CD4-positive, alpha-beta T cell treated with Interleukin-1 beta for 1 hour (primary cell): ENCODE measurements at places on chromosomes 6 and 20.

GRCh38 chr6:8223678-8224077 lies 121.3 kb upstream of the EEF1E1 start:
- DNase-seq = no peak

GRCh38 chr6:147654103-147654845 lies 145.8 kb downstream of the SAMD5 start:
- DNase-seq = no peak

DNA sequence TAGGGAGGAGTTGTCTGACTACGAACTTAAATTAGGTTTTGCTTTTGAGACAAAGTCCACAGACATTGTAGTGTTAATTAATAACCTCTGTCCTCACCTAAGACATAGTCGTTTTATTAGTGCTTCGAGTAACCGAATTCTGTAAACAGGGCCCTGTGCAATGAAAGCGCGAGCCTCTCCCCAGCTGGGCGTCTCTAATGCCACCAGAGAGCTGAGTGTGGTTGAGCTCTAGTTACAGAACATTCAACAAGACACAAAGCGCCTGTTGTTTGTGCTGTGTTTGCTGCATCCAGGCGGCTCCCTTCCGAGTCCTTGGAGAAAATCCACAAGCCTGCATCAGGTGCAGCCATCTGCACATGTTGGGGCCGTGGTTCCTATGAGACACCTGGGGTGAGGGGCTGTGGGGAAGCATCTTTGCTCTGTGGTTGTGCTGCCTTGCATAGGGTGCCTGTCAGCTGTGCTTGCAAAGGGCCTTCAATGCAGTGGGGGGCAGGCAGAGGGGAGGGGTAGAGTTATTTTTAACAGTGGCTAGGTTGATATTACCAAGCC lies 63.9 kb downstream of the CD164 start:
- no peak for DNase-seq

- no peak for DNase-seq
Observed at GRCh38 chr6:126786262-126786661, 332.2 kb upstream of the RSPO3 start.

DNA sequence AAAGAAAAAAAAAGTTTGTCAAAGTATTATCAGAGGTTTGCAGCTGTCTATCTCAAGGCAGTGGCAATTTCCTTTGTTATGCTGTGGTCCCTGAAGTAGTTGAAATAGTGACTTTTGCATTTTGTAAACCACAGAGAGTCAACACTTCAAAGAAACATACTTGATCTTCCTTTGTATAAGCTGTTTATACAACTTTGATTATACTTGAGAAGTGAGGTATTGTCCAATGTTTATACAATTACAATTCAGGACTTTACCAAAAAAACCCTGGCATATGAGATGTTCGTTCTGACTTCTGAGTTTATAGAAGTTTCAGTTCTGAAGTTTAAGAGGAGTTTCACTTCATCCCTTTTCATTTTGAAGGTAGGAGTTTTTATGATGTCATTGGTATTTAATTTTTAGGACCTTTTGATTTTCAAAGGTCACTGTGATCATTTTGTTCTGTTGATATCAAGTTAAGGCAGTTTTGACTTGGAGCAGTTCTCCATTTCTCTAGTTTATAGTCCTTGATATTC lies 4.0 kb downstream of the STK4 start:
- DNase-seq = peak; percentile 56

DNA sequence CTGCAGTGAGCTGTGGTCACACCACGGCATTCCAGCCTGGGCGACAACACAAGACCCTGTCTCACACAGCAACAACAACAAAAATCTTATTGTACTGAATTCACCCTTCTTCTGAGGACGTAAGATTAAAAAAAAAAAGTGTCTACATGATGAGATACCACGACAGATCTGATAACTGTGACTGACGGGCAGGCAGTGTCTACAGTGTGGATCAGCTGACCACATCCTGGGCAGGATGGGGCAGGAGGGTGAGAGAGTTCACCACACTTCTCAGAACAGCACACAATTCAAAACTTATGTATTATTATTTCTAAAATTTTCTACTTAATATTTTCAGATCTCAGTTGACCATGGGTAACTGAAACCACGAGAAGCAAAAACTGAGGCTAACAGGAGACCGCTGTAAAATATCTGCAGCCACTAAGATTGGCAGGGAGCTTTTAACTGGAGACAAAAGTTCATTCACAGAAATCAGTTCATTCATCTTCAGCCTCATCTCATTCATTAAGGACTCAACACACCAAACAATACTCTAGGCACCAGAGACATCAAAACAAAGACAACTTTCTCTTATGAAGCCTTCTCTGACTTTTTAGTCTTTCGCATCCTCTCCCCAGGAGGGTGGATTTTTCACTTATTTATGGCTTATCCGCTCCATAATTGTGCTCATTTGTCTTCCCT lies 15.7 kb upstream of the NHSL1 start:
- DNase-seq = peak; percentile 30

DNA sequence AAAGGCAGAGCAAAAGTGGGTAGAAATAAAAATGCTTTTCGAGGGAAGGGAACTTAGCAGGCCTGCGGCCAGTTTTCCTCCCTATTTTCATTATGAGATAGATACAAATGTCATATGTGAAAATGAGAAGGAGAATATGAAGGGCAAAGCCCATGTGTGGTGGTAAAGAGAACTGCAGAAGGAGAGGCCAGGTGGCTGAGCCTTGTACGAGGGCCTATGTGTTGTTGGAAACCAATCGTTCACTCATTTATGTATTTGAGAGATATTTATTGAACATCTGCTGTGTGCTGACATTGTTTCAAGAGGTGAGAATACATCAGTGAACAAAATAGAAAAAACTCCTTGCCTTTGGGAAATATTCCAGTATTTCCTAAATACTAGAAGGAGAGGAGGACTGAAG lies 147.7 kb downstream of the SH3BGRL2 start:
- DNase-seq = no peak

DNA sequence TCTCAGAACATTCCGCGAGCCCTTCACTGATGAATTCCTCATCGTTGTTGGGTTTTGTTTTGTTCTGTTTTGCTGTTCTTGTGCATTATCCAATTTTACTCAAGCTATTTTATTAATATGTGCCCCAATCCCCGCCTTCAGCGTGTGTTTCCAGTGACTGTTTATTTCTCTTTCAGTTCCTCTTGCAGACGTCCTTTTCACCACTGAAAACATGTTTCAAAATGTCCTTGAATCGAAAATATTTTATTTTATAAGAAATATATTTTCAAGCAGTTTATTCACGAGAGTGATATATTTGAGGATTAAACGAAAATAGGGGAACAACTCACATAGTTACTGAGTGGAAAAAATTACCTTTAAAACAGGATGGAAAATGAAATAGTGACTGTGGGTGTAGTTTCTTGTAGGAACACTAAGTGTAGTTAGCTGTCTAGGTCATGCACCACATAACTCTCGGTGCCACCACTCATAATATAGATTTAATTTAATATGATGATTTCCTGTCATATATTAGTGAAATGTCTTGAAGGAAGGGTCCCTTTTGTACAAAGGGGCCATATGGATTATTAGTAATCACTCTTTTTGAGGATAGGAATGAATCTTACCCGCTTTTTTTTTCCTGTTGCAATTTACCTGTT lies 45.3 kb upstream of the HDDC2 start:
- no peak for DNase-seq

GRCh38 chr6:56235245-56235644 lies 12.1 kb downstream of the COL21A1 start:
- DNase-seq = no peak

- no peak for DNase-seq
Observed at GRCh38 chr6:143884216-143884900, 20.1 kb downstream of the ZC2HC1B start.

DNA sequence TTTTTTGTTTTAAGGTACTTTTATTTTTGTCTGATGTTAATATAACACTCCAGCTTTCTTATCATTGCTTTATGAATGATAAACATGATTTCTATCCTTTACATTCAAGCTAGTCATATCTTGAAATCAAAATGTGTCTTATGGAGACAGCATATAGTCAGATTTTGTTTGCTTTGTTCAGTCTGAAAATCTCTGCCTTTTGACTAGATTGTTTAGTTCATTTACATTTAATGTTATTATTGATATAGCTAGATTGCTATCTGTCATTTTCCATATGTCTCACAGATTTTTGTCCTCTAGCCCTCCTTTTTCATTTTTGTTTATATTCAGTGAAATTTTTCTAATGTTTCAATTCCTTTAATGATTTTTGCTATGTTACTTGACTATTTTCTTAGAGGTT lies 332.8 kb downstream of the SMOC2 start:
- DNase-seq = no peak

DNA sequence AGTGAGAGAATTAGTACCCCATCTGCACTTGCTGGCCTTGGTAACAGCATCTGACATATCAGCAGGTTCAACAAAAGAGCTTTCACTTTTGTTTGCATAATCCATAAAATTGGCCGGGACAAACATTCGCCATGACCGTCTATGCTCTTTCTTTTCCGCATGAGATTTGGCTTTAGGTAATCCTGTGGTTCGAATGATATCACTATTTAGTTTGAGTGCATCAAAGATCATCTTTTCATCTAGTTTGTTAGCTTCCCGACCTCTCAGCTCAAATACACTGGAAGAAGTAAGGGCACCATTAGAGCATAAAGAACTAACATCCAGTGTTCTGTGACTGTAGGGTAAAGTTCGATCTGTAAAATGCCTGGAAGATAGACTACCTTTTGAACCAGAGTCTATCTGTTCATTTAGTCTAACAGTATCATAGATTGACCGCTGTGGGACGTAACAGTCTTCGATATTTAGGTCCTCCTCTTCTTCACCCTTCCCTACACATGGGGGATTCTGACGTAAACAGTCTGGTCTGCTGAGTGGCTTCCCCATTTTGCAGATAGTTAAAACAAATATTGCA lies 101.6 kb downstream of the DST start:
- no peak for DNase-seq

DNA sequence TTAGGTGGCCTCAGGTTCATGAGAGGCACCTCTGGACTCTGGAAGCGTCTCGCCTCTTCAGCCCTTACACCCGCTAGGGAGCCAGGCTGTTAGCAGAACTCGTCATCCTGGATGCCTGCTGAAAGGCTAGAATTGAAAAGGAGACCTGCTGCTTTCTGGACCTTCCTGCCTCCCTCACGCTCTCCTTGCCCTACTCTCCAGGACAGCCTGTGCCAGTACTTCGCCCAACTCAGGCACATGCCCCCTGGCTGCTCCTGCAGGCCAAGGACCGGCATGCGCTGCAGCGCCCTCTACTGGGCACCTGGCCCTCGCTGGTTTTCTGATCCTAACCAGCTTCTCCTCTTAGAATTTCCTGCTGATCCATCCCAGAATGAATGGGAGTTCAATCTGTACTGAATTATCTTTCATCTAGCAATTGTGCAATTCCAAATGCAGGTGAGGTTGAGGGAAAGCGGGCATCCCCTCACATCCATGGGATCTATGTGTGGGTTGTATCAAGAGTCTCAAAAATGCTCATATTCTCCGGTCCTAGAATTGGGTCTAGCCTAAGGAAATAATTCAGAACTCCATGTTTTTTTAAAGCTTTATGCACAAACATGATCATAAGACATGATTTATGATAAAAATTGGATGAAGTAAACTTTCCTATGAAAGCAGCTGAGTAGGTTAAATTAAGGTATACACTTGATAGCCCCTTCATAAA lies 78.0 kb downstream of the PTPN1 start:
- DNase-seq = peak; percentile 65

DNA sequence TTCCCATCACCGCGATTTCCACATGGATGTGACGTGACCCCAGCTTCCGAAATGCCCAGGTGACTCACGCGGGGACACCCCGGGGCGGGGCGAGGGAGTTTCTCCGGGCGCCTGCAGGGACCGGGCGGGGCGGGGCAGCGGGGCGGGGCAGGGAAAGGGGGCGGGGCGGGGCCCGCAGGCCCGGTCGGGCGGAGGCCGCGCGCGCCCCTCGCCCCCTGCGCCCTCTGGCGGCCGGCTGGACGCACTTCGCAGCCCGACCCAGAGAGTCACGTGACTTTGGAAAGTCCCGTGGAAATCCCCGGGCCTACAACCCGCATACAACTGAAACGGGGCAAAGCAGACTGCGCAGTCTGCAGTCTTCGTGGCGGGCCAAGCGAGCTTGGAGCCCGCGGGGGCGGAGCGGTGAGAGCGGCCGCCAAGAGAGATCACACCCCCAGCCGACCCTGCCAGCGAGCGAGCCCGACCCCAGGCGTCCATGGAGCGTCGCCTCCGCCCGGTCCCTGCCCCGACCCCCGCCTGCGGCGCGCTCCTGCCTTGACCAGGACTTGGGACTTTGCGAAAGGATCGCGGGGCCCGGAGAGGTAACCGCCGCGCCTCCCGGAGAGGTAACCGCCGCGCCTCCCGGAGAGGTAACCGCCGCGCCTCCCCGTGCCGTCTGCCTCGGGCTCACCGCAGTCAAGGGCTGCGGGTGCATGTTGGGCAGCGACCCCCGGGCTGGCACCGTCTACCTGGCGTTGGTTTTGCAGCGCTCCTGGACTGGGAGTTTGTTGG lies at the start of gene TNFAIP3:
Gene TNFAIP3 (plus strand): TSS at position 346 of the 771 bp plus-strand sequence. CDS start 3,969 bp downstream, outside the sequence.
- DNase-seq = peak; percentile 97

DNA sequence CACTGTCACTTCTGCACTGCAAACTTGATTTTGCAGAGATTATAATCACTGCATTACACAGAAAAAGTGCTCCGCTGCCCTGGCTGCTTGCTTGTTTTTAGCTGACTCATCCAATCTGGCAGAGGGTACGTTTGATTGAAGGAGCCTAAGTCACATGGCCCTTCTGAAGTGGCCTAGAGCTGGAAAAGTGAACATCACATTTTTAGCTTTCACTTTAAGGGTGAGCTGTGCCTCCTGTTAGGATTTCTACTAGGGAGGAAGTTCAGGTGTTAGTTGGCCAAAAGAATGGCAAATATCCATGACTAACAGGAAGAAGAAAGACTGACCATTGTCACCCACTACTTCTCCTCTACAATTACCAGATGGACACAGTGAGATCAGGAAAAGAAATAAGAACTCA lies 889.1 kb upstream of the MAP3K7 start:
- DNase-seq = no peak

DNA sequence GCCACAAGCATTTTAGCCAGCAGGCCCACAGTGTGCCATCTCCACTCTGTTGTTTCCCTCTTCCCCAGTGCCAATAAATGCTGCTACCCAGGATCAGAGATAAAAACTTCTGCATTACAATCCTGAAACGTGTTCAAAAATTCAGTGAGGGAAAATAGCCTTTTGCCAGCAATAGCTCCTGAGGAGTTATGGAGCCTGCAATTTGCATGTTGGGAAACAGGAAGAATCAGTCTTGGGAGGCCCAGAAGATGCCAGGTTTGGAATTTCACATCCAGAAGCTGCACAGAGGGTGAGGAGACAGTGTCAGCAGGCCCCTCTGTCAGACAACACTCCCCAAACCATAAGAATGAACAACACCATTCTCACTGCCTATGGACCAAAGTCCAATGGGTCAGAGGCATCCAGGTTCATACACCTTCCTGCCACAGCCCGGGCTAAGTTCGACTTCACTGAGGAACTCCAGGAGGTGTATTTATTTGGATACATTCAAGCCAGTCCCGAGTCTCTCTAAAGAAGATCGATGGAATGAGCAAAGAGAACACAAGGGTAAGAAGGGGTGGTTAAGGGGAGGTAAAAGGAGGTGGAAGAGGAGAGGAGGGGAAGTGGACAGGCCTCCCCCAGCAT lies 20.8 kb downstream of the RRBP1 start:
- no peak for DNase-seq
